ENCODE measurements at places on chromosomes 1 and 21.
A peak's percentile ranks its signal among the peaks of the same experiment; 100 is the strongest.

DNA sequence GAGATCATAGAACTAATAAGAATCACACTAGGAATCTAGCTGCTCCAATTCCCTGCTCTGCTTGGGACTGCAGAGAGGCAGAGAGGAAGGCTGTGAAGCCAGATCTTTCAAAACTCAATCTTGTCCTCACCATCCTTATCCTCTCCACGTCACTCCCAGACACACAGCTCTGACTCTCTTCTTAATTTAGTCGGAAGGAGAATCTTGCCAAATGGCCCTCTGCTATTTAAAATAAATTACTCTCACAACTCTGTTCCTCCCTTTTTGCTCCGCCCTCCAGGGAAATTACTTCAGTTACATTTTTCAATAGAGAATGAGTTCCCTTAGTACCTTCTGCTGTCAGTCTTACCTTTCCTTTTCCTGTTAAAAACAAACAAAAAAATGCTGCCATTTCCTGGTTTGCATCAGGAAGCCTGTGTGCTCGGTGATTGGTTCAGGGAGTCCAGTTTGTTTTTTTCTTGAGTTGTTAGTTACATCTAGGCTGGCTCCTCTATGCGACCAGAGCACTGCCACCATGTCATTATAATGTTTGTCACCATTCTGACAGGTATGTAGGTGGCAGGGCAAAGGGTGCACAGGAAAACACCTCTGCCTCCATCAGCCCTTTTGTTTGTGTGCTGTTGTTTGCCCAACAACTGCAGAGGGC, 80.1 kb downstream of the FCRL5 start:
- DNase-seq: no peak

DNA sequence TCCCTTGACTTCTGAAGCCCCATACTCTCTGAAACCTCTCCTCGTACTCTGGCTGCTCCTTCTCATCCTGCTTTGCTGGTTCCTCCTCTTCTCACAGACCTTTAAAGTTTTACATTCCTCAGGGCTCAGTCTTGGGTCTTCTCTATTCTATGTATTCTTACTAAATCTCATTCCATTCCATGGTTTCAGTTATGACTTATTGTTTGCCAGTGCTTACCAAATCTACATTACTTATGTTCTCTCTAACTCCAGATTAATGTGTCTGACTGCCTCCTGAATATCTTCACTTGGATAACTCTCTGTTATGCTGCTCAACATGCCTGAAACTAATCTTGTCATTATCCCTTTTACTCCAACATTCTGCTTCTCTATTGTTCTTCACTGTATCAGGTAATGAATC, 5.4 kb upstream of the SLC35D1 start:
- no peak for DNase-seq

DNA sequence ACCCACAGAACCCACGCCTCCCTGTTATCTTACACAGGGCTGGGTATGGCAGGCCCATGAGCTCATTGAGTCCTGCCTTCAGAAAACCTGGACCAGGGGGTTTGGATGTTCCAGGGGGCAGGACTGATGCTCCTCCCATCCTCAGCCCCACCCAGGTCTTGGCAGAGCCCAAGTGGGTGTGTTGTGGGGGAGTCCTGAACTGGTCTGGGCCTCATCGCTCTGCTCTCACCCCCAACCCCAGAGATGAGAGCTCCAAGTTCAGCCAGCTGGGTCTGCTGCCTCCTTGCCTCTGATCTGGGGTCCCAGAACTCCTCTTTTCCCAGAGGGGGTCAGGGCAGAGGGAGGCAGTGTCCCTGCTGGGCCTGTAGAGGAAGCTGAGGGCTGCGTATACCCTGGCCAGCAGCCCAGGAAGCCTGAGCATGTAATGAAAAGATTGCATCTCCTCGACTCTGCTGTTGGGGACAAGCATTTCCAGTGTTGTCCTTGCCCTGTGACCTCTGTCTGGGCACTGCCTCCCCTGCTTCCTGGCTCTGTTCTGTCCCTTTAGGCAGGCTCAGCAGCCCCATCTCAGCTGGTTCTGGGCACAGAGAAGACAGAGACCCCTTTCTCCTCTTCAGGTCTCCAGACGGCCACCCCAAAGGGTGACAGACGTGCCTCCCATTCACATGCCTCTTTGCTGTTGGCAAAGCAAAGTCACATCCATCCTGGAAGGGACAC, 54.7 kb upstream of the EPS8L3 start:
- DNase-seq: no peak

DNA sequence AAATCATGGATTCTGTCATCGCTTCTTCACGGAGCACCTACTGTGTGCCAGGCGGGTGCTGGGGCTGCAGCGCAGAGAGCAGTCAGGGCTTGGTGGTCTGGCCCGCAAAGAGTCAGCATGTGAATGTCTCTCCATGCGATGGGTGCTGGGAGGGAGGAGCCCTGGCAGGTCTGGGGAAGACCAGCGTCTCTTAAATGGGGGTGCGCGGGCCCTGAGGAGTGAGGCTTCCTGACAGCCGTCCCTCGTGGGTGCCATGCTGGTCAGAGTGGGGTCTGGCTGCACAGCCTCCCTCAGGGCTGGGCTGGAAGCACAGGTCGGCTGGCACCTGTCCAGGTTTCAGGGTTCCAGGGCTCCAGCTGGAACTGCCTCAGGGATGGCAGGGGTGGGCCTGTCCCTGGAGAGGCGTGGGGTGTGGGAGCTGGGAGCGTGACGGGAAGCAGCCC, 18.5 kb downstream of the TP73 start:
- no peak for DNase-seq

- peak; percentile 85 for DNase-seq
Measured at GRCh38 chr1:43582162-43582566, 51.5 kb downstream of the PTPRF start.

DNA sequence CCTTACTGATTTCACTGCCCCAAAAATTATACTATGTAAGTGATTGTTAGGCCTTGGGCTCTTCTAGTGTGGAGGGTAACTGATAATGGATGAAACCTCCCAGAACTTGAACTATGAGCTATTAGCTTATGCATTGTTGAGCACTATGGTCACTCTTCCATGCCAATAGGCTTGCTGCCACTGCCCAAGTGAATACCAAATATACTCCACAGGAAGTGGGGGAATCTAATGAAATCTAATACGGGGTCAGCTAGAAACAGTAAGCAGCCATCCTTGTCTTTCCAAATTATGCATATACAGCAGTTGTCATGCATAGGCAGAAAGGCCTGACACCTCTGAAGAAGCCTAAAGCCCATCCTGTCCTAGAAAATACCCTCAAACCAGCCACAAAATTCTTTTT, 198.7 kb upstream of the PTBP2 start:
- DNase-seq: no peak

DNA sequence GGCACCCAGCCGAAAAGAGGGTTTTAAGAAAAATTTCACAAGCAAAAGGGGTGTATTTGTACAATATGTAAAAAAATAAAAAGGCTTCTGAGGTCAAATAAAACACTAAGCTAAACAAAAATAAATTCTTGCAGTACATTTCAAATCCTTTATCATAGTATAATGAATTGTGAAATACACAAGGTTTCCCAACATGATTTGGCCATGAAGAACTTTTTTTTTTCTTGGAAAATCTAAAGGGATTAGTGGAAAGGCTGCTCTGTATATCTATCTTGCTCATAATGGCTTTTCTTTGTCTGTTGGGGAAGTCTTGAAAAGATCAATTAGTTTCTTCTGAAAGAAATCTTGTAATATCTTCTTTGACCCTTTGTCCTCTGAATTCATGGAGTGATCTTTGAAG, 593.4 kb downstream of the PLPP3 start:
- DNase-seq: no peak

DNA sequence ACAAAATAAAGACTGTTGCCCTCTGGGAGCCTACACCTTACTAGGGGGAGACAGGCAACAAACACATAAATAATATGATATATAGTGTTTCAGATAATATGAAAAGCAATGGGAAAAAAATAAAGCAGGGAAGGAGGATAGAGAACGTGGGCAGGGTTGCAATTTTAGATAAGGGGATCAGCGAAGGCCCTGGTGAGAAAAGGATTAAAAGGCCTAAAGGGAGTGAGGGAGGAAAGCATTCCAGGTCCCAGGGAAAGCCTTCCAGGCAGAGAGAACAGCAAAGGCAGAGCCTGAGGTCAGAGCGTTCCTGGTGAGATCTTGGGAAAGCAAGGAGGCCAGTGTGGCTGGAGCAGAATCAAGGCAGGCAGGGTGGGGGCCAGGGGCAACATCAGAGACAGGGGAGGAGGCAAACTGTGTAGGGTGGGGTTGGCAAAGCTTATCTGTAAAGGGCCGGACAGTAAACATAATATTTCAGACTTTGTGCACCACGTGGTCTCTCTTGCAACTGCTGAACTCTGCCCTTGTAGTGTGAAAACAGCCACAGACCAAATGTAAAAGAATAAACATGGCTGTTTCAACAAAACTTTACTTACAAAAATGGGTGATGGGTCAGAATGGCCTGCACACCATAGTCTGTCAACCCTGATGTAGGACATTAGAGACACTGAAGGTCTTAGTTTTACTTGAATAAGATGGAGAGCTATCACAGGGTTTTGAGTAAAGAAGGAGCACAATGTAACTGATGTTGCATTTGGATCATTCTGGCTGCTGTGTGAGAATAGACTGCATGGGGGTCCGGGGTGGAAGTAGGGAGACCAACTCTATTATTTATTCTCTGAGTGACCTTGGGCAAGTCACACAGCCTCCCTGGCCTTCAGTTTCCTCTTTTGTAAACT, 13.3 kb upstream of the CPT2 start:
- DNase-seq: peak; percentile 96

DNA sequence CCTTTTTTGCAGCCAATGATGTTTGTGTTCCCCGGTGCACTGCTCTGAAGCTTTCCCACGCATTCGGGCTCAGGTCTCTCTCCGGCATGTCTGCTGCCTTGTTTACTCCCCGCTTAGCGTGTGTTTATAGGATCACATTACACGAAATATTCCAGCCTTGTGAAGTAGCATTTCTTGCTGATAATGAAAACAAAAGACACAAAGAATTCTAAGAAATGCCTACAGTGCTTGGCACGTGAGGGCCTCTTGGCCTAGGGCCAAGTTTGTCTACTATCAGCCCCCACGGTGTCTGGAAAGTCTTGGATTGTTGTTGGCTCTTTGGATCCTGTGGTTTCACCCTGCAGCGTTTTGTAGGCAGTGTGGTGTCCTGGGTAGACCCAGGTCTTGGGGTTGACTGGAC, 11.2 kb upstream of the GSTM4 start:
- DNase-seq: peak; percentile 67

- DNase-seq: no peak
Measured at GRCh38 chr1:152473887-152474537, 36.6 kb upstream of the LCE5A start.

DNA sequence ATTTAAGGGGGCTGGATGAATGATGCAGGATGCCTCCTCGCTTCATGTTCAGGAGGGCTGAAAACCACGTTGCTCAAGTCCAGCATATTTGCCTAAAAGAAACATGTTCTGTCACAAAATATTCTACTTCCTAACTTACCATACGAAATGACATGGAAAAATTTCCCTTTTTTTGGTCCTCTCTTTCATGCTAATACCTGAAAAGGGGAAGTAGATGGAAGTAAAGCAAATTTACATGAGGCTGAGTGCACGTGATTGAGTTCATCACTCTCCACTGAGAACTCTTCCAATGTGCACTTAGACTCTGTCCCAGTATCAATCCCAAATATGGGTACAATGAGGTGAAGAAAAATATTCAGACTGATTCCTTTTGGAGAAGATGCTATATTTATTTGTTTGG, 23.0 kb downstream of the XCL2 start:
- no peak for DNase-seq

- DNase-seq: no peak
Measured at GRCh38 chr1:27476237-27476636, 13.7 kb downstream of the WASF2 start.

GRCh38 chr1:20322825-20323612, 32.3 kb downstream of the VWA5B1 start:
- no peak for DNase-seq

DNA sequence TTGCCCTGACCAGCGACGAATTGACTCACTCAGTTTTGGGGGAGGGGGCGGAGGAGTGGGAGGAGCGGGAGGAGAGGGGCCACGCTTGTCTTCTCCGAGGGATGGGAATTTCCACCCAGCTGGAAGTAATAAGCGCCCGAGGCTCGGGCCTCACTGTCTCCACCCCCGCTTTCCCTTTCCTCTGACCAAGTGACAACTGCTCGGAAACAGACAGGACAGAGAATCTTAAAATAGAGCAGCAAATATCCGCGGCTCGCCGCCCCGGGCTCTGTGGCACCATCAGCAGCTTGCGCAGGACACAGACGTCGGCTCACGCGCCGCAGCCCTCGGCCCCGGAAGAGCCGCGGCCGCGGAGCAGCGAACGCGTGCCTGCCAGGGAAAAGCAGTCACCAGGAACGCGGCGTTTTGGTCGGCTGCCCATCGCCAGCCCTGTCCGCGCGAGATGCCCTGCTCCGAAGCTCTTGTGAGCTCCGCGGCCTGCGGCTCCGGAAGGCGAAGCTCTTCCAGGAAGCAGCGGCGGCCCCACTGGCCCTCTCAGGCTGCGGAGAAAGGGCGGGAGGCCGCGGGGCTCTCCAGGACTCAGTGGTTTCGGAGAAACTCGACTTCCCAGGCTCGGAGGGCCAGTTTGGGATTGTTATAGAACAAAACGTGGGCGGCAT, 10.7 kb upstream of the RGS16 start:
- DNase-seq: peak; percentile 80

DNA sequence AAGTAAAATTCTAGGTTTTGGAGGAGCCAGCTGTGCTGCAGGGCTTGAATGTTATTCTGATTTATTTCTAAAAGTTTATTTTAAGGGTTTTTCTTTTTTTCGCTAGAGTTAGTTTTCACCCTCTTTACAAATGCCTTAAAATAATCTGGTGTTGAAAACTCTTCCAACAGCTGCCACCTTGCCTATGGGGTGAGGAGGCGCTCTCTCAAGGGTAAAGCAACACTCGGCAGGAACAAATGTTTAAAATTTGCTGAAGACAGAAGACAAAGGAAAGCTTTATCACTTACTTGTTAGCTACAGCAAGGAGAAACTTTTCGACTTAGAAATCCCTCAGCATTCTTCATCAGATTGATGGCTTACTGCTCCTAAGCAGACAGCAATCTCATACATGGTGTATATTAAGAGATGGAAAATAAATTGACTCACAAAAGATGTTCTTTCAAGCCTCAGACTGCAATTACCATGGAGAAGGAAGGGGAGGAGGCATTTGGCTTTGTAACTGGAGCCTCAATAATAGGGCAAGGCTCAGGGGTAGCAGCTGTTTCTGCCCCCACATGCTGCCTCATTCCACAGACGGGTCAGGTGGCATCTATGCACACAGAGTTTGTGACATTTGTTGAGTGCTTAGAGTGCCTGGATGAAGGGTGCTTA, 79.8 kb upstream of the RALGPS2 start:
- DNase-seq: no peak

- DNase-seq: peak; percentile 8
Measured at GRCh38 chr1:118077331-118078045, 107.5 kb downstream of the SPAG17 start.

DNA sequence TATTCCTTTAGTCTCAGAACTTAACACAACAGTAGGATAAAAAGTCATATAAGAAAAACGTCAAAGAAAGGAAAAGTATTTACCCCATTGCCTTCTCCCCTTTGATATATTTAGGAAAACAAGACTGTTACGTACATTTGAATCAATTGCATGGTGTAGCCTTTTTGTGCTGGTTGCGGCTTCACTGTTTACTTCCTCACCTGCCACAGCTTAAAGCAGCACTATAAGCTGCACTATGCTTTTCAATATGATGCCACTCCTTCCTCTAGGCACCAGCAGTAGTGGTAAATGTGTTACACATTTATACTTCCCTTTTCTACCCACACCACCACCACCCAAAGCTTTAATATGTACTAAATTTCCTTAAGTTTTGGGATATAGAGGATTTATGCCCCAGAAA, 111.1 kb downstream of the ATP1B1 start:
- DNase-seq: no peak
